COR-L47 (cell line): ENCODE measurements at places on chromosomes 6 and 20.

- no peak for DNase-seq
These were observed 99.5 kb downstream of the MAFB start for GRCh38 chr20:40589581-40589980.

- DNase-seq = no peak
These were observed 61.0 kb upstream of the PHACTR2 start for GRCh38 chr6:143616741-143617140.

GRCh38 chr6:36783603-36784375 lies 55.5 kb downstream of the CPNE5 start:
- DNase-seq = no peak

- DNase-seq = no peak
These were observed 69.2 kb downstream of the PRDM1 start for GRCh38 chr6:106155219-106155830.

- no peak for DNase-seq
These were observed 177.8 kb downstream of the OGFRL1 start for GRCh38 chr6:71466362-71466761.

- DNase-seq = peak; percentile 79
These were observed 29.2 kb downstream of the TFEB start for GRCh38 chr6:41705996-41706835.

DNA sequence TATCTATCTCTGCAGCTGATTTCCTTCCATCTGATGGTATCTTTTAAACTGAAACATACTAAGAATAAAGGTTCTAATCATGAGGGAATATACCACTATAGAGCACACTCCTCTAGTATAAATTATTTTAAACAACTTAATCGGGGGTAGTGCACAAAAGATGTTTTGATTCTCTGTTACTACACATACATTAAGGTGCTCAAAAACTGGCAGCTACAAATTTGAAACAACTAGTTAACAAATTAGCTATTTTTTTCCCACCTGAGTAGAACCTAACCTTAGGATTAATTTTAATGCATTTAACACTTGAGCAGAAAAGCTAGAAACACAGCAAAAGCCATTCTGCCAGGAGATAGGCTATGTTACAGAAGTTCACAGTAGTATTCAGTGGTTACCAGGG lies 23.0 kb downstream of the CCNC start:
- no peak for DNase-seq

DNA sequence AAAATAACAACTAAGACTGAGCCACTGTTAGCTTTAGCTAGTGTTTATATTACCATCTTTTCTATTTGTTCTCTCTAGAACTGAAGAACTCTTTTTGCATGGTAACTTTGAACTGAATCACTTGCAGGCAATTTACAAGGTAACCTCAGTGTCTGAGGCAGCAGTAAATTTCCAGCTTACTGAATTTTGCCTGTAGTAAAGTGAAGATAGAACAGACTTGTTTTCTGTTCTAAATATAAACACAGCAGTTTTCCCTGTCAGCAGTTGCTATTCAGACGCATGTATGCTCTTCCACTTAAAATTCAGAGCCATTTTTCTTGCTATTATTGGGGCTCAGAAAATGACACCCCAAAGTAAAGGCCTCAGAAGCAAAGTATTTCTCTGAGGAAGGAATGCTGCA lies 974.0 kb upstream of the GJE1 start:
- no peak for DNase-seq

DNA sequence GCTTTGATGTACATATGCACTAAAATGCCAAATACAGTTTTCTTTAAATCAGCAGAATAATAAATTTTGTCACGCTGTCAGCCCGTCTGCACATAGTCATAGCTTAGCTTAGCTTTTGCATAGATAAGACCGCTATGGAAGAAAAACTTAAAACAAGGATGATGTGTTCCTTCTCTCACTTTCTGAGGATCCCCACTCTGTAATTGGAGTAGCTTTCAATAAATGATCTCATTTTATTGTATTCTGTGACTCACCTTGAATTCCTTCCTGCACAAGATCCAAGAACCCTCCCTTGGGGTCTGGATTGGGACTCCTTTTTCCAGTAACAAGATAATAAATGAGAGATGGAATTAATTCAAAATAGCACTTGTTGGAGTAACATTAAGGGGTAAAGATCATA lies 186.2 kb downstream of the CDH26 start:
- no peak for DNase-seq

DNA sequence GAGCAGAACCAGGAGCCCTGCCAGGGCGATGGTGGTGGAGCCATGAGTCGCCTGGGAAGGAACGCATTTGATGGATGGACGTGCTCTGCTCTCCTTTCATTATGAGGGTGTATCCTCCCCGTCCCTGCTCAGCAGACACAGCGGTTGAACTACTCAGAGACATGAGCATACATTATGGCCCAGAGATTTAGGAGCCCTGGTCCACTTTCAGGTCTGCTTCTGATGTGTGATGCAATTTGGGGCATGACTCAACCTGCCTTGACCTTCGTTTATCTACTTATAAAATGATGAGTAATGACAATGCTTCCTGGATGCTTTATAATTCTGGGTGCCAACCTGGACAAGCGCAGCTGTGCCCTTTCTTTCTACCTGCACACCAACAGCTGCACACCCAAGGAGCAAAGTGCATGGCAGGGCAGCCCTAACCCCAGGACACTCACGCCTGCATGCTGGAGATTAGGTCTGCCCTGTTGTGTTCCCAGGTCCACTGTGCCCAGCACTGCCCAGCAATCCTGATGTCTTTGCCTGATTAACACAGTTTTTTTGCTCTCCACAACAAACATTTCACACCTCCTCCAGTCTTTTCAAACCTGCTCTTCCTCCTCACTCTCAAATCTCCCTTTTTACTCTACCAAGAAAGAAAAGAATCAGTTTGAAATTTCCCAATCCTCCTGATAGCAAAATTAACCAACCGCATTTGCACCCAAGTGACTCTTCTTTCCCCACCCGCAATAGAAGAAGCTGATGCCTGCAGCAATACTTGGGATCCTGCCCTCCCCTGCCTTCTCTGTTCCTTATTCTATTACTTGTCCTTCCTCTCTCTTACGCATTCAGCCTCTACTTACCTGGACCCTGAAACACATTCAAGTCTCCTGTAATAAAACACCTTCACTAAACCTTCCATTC lies 81.2 kb downstream of the EZR start:
- DNase-seq = no peak

GRCh38 chr6:157405986-157406385 lies 25.0 kb downstream of the ZDHHC14 start:
- DNase-seq = no peak

DNA sequence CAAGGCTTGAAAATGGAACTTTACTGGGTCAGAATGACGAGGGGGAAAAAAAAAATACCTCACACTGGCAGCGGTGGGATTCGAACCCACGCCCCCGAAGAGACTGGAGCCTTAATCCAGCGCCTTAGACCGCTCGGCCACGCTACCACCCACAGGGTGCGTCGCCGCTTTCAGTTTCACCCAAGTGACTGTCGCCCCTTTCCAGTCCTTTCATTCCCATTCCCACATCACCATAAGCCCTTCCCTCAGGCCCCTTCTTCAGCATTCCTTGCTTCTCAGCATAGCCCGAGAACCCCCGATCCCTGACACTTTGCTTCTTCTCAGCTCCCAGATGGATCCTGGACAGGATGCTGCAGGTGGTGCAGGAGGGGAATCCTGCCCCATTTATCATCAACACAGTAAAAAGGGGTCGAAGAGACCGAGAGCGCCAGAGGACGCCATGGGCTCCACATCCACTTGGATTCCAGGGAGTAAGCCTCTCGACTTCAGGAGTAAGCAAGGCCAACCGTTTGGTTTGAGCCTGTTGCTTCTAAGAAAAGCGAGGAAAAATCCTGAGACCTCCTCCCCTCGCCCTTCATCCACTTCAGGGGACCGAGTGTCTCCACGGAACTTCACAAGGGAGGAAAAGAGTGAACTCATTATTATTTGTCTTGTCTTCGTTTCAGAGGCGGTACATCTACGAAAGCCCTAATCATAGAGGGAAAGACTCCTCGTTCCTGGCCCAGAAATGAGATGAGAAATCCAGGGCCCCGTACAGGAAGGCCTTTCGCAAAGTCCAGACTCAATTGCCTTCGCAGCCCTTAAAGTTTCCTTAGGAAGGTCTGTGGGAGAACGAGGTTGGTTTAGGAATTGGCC lies 20.0 kb upstream of the TRIM27 start:
- peak; percentile 63 for DNase-seq

- DNase-seq = no peak
These were observed 610.1 kb upstream of the FLRT3 start for GRCh38 chr20:14947536-14947935.

DNA sequence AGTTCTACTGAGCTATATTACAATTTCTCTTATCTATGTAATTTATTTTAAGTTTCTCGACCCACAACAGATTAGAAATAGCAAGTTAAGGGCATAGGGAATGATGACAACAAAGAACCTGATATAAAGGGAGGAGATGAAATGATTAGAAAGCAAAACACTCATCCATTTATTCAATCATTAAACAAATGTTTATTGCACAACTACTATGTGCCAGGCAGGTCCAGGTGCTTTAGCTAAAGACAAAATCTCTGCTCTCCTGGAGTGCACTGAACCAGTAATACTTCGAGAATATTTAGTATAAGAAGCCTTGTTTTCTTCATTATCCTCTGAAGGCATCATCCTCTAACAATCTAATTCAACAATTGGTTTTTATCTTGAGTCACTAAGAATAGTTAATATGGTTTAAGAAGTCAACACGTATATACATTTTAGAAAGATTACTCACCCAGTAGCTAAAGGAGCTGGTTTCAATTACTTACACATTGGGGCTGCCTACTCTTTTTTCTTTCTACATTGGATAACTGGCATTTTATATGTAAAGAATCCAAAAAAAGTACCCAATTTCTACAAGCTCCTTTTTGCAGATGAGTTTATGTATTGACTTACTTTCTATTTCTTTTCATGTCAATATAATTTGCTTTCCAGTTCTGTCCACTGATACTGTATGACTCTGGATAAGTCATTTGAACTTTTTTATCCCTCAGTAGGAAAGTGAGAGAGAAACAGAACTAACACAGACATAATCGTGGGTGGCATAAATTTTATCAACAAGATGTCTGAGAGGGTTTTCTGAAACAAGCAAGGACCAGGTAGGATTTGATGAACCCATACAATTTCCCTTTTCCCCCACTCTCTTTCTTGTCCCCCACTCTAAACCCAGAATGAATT lies 312.6 kb downstream of the CLIC5 start:
- no peak for DNase-seq

GRCh38 chr6:146410851-146411595 lies 132.6 kb upstream of the RAB32 start:
- DNase-seq = no peak

- peak; percentile 22 for DNase-seq
These were observed 520 bp downstream of the KCNK17 start for GRCh38 chr6:39313526-39314272.

GRCh38 chr6:167685654-167686053 lies 141.1 kb upstream of the AFDN start:
- no peak for DNase-seq

DNA sequence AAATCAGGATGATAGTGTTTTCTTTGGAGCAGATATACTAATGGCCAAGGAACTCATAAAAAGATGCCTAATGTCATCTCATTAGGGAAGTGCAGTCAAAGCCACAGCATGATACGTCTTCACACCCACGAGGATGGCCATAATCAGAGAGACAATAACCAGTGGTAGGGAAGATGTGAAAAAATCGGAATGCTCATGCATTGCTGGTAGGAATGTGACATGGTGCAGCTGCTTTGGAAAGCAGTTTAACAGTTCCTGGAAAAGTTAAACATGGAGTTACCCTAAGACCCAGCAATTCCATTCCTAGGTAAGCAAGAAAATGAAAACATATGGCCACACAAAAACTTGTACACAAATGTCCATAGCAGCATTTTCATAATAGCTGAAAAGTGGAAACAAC lies 29.9 kb downstream of the BCAS1 start:
- no peak for DNase-seq

DNA sequence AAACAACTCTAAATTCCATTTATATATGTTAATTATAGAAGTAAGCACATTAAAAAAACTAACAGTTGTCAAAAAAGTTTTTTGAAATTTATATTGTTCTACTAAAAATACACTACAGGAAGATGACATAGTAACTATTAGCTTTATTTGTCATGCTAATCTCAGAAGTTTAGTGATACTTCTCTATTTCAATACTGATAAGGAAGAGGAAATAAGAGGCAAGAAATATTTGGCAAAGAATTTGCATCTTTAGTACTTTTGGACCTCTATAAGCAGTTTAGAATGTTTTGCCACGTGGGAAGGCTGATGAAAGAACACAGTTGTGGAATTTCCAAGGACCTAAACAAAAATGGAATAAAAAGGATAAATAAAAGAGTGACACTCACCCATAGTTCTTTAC lies 12.6 kb downstream of the IFNGR1 start:
- DNase-seq = no peak

DNA sequence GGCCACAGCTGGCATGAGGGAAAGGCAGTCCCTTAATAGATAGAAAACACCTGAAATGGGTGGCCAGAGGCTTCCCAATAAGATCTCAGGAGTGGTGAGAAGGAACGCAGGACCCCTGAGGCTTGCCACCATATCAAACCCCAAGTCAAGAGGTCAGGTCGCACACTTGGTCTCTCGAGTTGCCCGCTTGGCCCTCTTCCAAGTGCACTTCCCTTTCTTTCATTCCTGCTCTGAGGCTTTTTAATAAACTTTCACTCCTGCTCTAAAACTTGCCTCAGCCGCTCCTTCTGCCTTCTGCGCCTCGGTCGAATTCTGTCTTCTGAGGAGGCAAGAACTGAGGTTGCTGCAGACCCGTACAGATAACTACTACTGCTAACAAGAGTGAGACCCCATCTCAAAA lies 64.2 kb downstream of the SLC2A10 start:
- no peak for DNase-seq

DNA sequence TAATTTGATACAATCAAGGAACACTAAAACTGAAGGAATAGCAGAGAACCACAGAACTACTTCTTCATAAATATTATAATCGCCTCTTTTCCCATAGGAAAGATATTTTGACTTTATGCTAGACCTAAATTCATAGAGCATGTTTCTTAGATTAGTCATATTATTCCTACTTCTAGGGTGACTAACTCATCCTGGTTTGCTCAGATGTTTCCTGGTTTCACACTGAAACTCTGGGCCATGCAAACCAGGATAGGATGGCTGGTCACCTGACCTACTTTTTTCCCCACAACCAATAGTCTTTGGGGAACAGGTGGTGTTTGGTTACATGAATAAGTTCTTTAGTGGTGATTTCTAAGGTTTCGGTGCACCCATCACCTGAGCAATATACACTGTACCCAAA lies 42.8 kb downstream of the MMS22L start:
- no peak for DNase-seq

GRCh38 chr6:170247178-170247701 lies 43.6 kb downstream of the DLL1 start:
- no peak for DNase-seq

- DNase-seq = no peak
These were observed 120.1 kb downstream of the TCP11 start for GRCh38 chr6:35021004-35021403.

GRCh38 chr6:90701146-90701781 lies 114.4 kb upstream of the MAP3K7 start:
- DNase-seq = no peak

- no peak for DNase-seq
These were observed 146.8 kb downstream of the EYA2 start for GRCh38 chr20:47041396-47041899.

GRCh38 chr20:34954904-34955230 lies 739 bp downstream of the GSS start:
- peak; percentile 43 for DNase-seq
